ENCODE measurements at places on chromosomes 7 and 10.
A peak's percentile ranks its signal among the peaks of the same experiment; 100 is the strongest.

GRCh38 chr7:6074612-6075380 is 43.6 kb downstream of the ANKRD61 start:
- H3K4me3 ChIP-seq = no peak overlapping the region
- no peak for DNase-seq
- H3K4me1 ChIP-seq = no peaks in the 10 kb centered on the region

DNA sequence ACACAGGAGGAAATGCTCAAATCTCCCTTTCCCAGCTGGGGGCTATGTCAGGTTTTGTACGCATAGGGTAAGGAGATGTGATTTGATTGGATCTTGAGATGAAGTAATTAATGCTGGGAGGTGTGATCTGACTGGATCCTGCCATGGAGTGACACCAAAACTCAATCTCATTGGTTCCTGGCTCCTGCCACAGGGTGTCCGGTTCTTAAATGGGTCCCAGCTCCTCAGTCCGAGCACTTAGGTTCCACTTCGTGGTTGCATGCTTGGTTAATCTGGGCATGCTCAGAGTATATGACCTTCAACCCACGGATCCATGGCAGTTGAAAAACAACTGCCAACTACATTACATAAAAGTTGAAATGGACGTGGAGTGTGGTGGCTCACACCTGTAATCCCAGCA is 3.1 kb upstream of the ZNF12 start:
- no peak for DNase-seq
- H3K4me1 ChIP-seq = peaks cover 19% of the 10 kb centered on the region
- H3K27ac ChIP-seq = no peak overlapping the region
- H3K36me3 ChIP-seq = peaks cover 4% of the 10 kb centered on the region
- no peak overlapping the region for H3K4me3 ChIP-seq

GRCh38 chr7:30755384-30756154 is 3.6 kb downstream of the INMT start:
- H3K36me3 ChIP-seq = no peaks in the 10 kb centered on the region
- DNase-seq = no peak
- H3K27ac ChIP-seq = no peak overlapping the region
- H3K4me3 ChIP-seq = no peak overlapping the region

- no peaks in the 10 kb centered on the region for H3K27me3 ChIP-seq
- no peak for DNase-seq
- H3K27ac ChIP-seq = no peak overlapping the region
These were observed 208.8 kb downstream of the THSD7A start for GRCh38 chr7:11623093-11623678.

GRCh38 chr7:12882710-12883109 is 195.3 kb downstream of the ARL4A start:
- no peak overlapping the region for H3K4me3 ChIP-seq
- no peaks in the 10 kb centered on the region for H3K4me1 ChIP-seq
- H3K27me3 ChIP-seq = no peaks in the 10 kb centered on the region
- no peak overlapping the region for H3K27ac ChIP-seq

- no peak overlapping the region for H3K4me3 ChIP-seq
- DNase-seq = no peak
- no peak overlapping the region for H3K27ac ChIP-seq
- no peaks in the 10 kb centered on the region for H3K36me3 ChIP-seq
These were observed 29.3 kb downstream of the CCNJ start for GRCh38 chr10:96072674-96073073.

DNA sequence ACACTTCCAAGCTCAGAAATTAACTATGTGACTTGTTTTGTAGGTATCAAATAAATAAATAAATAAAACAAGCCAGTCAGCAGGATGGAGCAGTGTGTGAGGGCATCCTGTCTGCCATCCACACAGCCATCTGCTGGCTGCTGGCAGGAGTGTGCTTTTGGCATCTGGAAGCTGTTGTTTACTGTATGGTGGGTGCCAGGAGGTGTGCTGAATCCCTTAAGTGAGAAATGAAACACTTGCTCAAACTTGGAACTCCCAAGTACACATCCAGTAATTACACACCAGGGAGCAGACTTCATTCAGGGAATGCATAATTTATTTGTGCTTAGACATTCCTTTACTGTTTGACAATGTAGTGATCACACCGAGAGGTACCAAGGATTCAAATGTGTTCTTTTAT is 16.9 kb upstream of the TAX1BP1 start:
- H3K27ac ChIP-seq = no peak overlapping the region
- H3K36me3 ChIP-seq = no peaks in the 10 kb centered on the region
- no peaks in the 10 kb centered on the region for H3K4me1 ChIP-seq
- H3K27me3 ChIP-seq = peaks cover 6% of the 10 kb centered on the region
- no peak overlapping the region for H3K4me3 ChIP-seq

- no peaks in the 10 kb centered on the region for H3K36me3 ChIP-seq
- H3K27me3 ChIP-seq = no peaks in the 10 kb centered on the region
- no peak for DNase-seq
- H3K4me3 ChIP-seq = no peak overlapping the region
- peaks cover 6% of the 10 kb centered on the region for H3K4me1 ChIP-seq
These were observed 44.0 kb downstream of the ASB13 start for GRCh38 chr10:5622186-5622960.

DNA sequence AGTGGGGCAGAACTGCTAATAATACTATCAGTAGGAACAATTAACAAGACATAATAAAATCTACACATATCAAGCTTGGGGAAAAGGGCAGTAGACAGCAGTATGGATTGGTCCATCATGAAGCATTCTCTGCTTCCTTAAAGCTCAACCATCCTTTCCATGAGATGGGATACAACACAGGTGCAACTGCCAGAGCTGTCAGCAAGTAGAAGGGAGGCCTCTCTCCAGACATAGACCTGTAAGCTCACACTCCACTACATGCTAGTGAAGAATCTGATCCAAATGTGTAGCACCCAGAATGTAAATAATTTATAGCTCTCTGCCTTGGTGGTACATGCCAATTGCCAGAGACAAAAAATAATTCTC is 41.5 kb upstream of the ANAPC16 start:
- H3K4me3 ChIP-seq = no peak overlapping the region
- H3K4me1 ChIP-seq = no peaks in the 10 kb centered on the region
- no peaks in the 10 kb centered on the region for H3K27me3 ChIP-seq
- H3K36me3 ChIP-seq = peaks cover 13% of the 10 kb centered on the region
- H3K27ac ChIP-seq = no peak overlapping the region
- DNase-seq = no peak

- no peaks in the 10 kb centered on the region for H3K4me1 ChIP-seq
- DNase-seq = no peak
- H3K36me3 ChIP-seq = no peaks in the 10 kb centered on the region
These were observed 470.8 kb upstream of the DPP6 start for GRCh38 chr7:153581419-153581818.

DNA sequence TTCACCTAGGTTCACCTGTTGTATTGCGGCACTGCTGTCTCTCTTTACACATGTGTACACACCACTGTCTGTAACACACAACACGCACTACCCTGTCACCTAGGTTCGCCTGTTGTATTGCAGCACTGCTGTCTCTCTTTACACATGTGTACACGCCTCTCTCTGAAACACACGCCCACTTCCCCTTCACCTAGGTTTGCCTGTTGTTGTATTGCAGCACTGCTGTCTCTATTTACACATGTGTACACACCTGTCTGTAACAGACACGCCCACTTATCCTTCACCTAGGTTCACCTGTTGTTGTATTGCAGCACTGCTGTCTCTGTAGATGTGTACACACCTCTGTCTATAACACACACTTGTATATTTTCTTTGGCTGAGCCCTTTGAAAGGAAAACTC is 51.5 kb downstream of the WDR37 start:
- H3K36me3 ChIP-seq = peaks cover 61% of the 10 kb centered on the region
- peaks cover 15% of the 10 kb centered on the region for H3K4me1 ChIP-seq
- DNase-seq = no peak
- no peak overlapping the region for H3K4me3 ChIP-seq
- H3K27ac ChIP-seq = no peak overlapping the region

GRCh38 chr7:108146070-108146842 is 16.1 kb upstream of the LAMB4 start:
- H3K27ac ChIP-seq = no peak overlapping the region
- H3K27me3 ChIP-seq = peaks cover 3% of the 10 kb centered on the region
- H3K4me1 ChIP-seq = no peaks in the 10 kb centered on the region
- H3K4me3 ChIP-seq = no peak overlapping the region
- peak; percentile 11 for DNase-seq

DNA sequence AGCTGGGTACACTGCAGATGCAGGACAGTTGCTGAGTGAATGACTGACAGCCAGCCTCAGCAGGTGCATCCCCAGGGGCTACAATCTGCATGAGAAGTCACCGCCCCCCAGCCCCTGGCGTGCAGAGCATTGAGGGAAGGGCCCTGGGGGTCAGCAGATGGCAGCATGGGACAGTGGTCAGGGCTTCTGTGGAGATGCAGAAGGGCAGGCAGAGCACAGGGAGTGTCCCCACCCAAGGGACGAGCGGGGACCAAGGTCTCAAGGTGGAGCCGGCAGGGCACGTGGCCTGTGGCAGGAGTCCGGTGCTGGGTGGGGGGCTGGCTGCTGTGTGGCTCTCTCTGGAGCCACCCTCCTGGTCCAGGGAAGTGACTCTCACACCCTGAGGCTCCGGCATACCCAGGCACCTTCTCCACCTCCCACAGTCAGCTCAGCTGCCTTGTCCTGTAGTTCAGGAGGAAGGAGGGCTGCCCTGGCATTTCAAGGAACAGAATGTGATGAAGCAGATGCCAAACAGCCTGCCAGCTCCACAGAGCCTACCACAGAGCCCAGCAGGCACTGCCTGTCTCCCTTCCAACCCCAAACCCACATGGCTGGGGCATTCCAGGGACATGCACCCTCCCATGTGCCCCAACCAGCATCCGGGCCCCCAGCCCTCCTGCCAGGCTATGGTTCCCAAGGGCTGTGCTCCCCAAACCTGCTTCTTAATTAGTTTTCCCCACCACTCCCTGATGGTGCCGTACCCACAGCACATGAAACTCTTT is 114.5 kb downstream of the TMEM130 start:
- no peak for DNase-seq
- H3K4me1 ChIP-seq = no peaks in the 10 kb centered on the region
- no peak overlapping the region for H3K27ac ChIP-seq
- H3K4me3 ChIP-seq = no peak overlapping the region

- no peak overlapping the region for H3K27ac ChIP-seq
- no peaks in the 10 kb centered on the region for H3K36me3 ChIP-seq
- peaks cover 14% of the 10 kb centered on the region for H3K4me1 ChIP-seq
- no peaks in the 10 kb centered on the region for H3K27me3 ChIP-seq
These were observed 66.4 kb upstream of the TNRC18 start for GRCh38 chr7:5489991-5490536.

DNA sequence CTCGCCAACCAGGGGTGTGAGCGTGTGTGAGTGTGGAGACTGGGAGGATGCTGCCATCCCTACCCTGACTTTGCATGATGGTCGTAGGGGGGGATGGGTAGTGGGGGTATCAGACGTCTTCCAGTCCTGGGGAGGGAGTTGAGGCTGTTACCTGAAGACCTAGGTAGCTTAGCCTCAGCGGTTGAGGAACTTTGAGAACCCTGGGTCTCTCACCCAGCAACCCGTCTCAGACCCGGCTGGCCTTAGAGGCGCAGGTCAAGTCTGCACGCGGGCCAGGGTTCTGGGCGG is 2.7 kb downstream of the SLC4A2 start:
- DNase-seq = no peak
- peaks cover 37% of the 10 kb centered on the region for H3K4me1 ChIP-seq
- no peaks in the 10 kb centered on the region for H3K27me3 ChIP-seq
- no peak overlapping the region for H3K27ac ChIP-seq

DNA sequence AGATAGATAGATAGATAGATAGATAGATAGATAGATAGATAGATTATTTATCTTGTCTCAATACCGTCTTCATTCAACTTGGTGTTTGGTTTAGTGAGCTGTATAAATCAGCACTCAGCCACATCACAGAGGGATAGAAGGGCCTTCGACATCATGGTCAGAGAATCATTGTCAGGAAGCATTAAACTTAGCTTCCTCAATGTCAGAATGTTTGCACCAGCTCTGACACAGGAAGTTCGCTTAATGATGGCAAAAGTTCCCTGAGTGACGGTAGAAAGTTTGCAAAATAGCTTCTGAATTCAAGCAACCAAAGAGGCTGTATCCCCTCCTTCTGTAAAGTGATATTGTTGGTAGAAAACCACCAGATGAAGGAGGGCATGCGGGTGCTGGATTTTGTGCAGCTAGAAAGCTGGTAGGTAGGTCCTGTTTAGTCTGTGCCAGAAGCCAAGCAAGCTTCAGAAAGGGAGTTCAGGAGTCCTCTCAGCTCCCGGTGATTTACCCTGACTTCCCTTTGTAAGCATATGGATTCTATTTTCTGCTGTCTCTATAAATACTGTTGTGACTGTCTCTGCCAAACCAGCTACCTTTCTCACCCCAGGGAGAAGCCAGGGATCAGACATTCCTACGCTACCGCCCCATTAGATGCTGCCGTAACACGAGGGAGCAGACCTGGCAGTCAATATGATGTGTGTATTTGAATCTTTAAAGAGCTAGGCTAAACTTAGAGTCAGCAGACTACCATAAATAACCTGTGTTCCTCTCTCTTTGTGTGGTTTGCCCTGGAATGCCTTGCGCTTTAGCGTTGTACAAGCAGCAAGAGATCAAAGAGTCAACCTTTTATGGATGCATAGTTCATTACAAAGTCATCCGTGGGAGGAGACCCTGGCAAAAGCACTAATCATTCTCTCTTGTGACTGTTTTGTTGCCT is 200.5 kb upstream of the KIAA1217 start:
- no peak for DNase-seq
- H3K27ac ChIP-seq = no peak overlapping the region
- H3K27me3 ChIP-seq = no peaks in the 10 kb centered on the region
- no peak overlapping the region for H3K4me3 ChIP-seq
- H3K36me3 ChIP-seq = no peaks in the 10 kb centered on the region

DNA sequence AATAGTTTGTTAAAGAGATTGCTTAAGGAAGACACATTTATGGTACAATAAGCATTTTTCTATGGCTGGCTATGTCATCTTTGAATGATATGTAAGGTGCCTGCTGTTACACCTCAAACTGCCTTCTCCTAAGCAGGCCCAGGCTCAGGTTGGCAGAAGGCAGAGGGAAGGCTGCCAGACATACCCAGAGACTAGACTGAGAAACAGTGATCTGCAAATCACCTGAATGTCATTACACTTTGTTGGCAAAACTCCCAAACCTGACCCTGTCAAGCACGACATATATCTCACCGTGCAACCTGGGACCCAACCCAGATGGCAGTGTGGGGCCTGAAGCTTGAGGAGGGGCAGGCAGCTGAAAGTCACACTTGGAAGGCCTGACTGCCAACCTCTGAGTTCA is 136.6 kb upstream of the TARP start:
- H3K36me3 ChIP-seq = no peaks in the 10 kb centered on the region
- peaks cover 7% of the 10 kb centered on the region for H3K27me3 ChIP-seq
- H3K27ac ChIP-seq = no peak overlapping the region
- no peaks in the 10 kb centered on the region for H3K4me1 ChIP-seq
- DNase-seq = no peak

GRCh38 chr7:50262916-50263690 is 41.4 kb upstream of the IKZF1 start:
- no peaks in the 10 kb centered on the region for H3K36me3 ChIP-seq
- DNase-seq = no peak
- peak overlapping the region; percentile 83 for H3K27ac ChIP-seq

All from CD4-positive, CD25-positive, alpha-beta regulatory T cell (primary cell).